ENCODE measurements at places on chromosomes 16 and 17.

DNA sequence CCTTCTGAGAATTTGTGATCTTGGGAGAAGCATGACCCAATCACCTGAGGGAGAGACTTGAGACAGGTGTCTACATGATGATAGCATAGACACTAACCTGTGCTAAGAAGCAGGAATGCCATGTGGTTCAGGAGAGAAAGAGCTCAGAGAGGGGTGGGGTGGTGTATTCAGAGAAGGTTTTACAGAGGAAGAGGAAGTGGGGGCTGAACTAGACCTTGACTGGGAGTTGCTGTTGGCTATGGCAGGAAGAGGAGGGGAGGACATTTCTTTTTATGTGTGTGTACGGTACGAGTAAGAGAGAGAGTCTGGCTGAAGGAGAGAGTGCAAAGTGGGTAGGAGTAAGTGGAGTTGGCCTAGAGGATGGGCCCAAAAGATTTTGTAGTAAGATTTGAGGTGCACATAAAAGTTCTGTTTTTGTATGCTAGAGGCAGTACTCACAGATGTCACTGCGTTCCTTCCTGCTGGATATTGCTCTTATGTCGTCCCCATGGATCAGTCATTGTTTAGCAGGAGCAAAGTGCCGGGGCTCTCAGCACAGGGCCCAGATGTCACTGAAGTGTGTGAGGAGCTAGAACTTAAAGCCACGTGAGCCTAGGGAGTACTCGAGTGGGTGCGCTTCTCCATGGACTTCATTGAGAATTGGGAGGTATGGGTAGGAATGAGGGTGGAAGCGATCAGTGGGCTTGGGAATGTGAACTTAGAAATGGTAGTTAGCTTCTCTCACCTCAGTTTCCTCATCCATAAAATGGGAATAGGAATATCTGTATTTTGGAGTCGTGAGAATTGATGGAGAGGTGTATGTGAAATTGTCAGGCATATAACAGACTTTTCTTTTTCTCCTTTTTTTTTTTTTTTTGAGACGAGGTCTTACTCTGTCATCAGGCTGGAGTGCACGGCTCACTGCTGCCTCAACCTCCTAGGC lies 22.1 kb downstream of the SLC7A6 start:
- no peak for DNase-seq

DNA sequence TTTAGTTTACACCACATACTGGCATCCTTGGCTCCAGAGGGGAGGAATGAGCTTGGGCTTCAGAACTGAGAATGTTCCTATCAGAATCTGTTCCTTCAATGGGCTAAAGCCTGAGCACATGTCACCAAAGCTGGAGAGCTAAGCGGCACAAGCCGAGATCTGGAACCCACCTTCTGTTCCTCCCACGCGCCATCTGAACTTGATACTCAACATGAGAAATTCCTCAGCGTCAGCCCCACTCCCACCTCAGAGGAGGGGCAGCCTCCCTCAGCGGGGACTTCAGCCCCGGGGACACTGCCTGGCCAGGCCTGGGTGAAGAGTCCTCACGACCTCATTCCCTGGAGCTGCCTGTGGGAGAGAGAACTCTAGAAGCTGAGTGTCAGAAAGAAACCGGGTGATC lies 22.8 kb upstream of the SLC47A1 start:
- DNase-seq = no peak

GRCh38 chr16:50329446-50330189 lies 39.2 kb downstream of the BRD7 start:
- DNase-seq = no peak

DNA sequence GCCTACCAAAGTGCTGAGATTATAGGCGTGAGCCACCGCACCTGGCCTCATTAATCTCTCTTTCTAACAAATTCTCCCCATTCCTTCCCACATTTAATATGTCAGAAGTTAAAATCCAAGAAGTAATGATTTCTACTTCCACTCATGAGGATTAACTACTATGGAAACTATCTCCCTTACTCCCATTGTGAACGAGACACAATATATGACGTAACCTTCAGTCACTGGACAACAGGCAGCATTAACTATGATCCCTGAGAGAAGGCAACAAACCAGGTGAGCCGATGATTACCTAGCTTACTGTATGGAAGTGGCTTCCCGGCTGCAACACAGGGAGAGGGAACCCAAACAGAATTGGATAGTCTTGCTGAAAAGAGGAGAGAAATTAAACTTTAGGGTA lies 20.0 kb downstream of the GLG1 start:
- DNase-seq = no peak

DNA sequence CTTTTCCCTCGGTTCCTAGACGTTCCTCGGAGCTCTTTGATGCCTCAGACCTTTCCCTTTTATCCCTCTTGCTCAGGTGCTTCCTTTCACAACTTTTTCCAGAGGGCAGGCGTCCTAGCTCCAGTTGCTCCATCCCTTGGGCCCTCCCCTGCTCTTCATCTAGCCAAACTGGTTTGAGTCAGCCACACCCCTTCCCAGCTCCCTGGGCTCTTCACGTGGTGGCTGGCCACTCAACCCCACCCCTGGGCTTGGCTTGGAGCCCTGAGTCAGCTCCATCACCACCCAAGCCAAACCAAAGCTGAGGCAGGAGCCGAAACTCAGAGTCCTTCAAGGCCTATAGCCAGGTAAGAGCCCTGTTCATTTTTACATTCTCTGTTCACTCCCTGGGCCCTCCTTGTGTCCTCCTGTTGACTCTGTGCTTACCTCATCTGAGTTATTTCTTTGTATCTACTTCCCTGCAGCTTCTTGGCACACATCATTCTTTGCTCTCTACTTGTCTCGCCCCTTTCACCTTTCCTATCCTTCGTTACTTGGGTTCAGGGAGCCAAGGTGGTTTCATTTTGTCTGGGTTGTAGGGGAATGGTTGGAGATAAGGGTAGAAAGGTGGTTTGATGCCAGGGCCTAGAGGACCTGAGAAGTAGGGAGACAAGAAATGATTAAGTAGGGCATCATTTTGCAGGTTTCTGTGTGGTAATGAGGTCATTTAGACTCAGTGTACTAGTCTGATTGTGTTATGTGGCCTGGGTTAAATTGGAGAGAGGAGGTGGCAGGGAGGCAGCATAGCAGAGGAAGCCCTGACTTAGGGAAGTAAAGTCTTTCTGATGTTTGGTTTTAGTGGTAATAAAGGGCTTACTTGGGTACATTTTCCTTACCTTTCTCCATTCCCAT lies 7.6 kb upstream of the PHKG2 start:
- peak; percentile 99 for DNase-seq

GRCh38 chr16:48395375-48395774 lies 10.2 kb upstream of the SIAH1 start:
- no peak for DNase-seq

- no peak for DNase-seq
Observed at GRCh38 chr16:27455700-27456099, 53.7 kb downstream of the IL21R start.

DNA sequence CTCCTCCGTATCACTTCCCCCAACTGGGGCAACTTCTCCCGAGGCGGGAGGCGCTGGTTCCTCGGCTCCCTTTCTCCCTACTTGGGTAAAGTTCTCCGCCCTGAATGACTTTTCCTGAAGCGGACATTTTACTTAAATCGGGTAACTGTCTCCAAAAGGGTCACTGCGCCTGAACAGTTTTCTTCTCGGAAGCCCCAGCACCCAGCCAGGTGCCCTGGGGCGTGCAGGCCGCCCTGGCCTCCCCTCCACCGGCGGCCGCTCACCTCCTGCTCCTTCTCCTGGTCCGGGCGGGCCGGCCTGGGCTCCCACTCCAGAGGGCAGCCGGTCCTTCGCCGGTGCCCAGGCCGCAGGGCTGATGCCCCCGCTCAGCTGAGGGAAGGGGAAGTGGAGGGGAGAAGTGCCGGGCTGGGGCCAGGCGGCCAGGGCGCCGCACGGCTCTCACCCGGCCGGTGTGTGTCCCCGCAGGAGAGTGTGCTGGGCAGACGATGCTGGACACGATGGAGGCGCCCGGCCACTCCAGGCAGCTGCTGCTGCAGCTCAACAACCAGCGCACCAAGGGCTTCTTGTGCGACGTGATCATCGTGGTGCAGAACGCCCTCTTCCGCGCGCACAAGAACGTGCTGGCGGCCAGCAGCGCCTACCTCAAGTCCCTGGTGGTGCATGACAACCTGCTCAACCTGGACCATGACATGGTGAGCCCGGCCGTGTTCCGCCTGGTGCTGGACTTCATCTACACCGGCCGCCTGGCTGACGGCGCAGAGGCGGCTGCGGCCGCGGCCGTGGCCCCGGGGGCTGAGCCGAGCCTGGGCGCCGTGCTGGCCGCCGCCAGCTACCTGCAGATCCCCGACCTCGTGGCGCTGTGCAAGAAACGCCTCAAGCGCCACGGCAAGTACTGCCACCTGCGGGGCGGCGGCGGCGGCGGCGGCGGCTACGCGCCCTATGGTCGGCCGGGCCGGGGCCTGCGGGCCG lies 1.6 kb downstream of the HIC1 start:
- DNase-seq = no peak

- no peak for DNase-seq
Observed at GRCh38 chr16:55479430-55480140, 587 bp downstream of the MMP2 start.

DNA sequence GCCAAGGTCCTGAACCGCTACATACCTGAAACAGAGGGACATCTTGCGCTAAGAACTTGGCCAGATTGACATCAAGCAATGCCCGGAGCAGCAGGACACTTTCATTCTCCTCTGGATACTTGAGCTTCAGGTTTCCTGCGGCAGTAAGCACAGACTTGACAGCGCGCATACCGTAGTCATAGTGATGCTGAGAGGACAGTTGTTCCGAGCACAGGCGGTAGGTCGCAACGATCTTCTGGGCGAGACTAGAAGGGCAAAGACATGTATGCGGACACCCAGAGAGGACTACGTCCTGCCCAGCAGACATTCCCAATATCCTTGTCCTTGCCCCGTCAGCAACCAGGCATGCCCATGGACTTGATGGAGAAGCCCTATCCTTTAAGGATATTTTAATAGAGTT lies 112.9 kb downstream of the DNAH3 start:
- DNase-seq = no peak

DNA sequence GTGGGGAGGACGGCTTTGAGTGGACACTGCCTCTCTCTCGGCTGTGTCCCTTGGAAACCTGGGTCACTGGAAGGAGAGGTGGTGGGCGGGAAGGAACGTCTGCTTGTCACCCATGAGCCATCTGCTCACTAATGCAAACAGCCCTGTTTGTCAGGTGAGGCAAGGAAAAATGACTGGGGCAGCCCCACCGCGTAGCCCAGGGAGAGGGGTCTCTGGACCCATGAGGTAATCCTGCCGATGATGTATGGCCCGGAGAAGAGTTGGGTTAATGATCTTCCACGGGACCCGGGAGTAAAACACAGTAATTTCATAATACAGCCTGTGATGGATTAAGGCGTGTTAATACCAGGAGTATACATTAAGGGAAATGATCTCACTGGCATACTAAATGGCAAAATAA lies 197.0 kb downstream of the CYLD start:
- DNase-seq = no peak

GRCh38 chr17:56592487-56593085 lies 913 bp upstream of the NOG start:
- DNase-seq = peak; percentile 60

GRCh38 chr16:84361546-84361945 lies 6.8 kb upstream of the ATP2C2 start:
- no peak for DNase-seq

DNA sequence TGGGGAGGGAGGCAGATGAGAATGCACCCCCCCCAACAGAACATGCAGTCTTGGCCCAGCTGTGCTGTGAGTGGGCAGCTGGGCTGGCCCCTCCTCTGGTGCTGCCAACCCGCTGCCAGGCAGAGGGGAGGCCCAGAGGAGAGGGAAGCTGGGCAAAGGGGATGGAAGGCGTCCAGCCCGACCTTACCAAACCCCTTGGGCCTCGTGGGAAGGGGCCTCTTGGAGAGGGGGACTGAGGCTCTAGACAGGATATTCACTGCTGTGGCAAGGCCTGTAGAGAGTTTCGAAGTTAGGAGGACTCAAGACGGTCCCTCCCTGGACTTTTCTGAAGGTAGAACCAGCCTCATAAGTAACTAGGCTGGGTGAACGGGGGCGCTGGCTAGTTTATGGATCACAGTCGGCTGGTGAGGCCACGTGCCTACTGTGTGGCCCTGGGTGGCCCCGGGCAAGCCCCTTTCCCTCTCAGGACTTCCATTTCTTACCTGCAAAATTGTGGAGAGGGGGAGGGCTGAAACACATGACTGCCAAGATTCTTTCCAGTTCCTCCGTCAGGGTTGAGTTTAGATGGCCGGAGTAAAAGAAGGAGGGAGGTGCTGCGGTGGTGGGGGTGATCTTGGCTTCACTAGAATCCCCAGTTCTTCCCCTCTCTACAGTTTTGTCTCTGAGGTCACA lies 857 bp upstream of the STAT5A start:
- DNase-seq = no peak

DNA sequence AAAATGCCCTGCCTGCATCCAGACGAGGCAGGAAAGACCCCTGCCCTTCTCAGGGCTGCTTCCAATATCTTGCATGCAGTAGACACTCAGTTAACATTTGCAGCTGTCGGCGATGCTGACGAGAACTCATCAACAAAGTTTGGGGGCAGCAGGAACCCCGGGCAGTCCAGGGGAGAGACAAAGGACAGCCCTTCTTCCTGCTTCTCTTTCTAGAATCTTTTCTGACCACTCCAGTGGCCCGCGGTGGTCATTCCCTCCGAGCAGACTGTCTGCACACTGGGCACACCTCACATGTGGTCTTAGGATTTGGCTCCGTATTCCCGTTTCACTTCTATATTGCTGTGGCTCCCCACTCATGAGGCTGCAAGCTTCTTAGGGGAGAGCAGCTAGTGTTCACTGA lies 31.0 kb upstream of the MFSD6L start:
- no peak for DNase-seq

- no peak for DNase-seq
Observed at GRCh38 chr17:80780381-80781198, 211.1 kb upstream of the CHMP6 start.

DNA sequence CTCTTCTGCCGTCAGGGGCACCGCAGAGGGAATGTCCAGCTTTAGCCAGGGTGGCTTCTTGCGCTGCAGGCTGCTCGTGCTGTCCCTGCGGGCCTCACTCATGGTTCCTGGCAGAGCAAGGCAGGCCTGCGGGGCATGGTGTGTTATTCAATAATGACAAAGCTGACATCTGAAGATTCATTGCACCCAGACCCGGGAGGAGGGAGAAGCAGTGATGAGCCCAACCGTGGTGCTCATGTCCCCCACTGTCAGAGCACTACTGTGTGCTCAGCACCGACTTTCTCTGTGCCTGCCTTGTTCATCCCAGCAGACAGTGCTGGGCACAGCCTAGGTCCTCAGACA lies 7.5 kb downstream of the RHBDF1 start:
- no peak for DNase-seq

DNA sequence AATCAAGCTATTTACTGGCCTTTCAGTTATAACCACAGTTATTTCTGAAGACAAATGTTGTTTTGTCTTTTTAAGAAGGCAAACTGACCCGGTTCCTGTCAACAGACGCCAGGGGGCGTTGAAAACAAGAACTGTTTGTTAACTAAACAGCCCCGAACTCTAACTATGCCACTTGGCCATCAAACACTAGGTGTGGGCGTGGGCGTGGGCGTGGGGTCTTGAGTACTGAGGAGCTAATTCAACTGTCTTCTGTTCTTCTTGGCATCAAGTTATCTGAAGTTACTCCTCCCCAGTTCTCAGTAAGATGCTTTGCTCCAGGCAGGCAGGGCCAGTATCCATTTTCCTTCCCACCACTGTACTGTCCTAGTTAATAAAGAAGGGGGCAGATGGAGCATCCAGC lies 63.3 kb upstream of the MTMR4 start:
- peak; percentile 40 for DNase-seq

Measured in RWPE1 (cell line).